ENCODE measurements at places on chromosomes 16 and 17.

DNA sequence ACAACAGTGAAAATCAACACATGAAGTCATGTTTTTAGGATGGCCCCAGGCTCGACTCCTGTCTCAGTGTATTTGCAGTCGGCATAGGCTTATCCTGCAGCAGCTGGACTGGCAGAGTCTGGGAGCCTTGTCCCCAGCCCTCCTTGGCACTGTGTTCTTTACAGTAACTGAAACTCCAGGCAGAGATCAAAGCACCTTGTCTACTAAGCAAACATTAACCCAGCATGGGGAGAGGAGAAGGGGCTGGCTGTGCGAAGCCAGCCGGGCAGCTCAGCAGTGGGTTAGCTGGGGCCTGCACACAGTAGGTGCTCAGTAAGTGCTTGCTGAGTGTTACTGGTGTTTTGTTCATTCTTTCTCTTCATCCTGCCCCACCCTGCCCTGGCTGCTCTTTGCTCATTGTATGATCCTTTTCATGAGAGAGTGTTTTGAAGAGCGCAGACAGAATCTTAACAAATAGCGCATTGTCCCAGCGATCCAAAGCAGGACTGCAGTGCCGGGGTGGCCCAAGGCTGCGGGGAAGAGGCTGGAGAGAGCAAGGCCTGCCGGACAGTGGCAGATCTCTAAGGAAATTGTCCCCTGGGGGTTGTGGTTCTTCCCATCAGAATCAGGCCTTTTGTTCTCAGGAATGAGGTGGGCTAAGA, 23.5 kb upstream of the ITGB4 start:
- no peak for DNase-seq

- DNase-seq, result no peak
Observed at GRCh38 chr16:54027062-54027461, 259.5 kb downstream of the IRX3 start.

DNA sequence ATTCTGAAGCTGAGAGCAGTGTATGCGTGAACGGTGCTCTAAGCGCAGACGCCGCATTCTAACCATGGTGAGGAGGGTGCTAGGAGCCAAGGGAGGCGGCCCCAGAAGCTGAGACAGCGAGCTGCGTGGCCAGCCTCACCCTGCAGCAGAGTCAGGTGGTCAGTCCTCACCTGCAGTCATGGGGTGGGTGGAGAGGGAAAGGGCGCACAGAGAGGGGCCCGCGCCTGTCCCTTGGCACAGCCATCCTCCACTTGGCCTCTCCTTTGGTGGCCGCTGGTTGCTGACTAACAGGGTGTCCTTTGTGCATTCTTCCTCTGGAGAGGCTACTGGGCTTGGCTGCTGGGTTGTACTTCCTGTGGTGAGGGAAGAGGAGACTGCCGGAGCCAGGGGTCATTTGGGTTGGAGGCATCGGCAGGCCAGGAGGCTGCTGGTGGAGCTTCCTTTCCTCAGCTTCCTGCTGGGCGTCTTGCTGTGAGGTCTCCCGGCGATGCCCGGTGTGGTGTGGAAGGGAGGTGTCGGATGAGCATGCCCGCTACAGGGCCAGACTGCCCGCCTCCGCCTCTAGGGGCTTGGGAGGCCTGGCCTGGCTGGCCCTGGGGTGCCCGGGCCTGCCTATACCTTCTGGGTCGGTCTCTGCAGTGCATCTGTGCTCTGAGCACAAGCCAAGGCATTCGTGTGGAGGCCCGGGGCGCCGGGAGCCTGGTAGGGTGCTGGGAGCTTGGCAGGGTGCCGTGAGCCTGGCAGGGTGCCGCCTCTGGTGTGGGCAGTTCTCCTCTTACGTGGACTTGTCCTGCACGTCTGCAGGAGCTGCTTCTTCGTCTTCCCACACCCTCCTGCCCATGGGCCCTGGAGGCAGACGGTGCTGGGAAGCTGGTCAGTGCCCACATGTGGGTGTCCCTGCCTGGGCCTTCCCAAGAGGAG, 17.4 kb downstream of the RNF213 start:
- no peak for DNase-seq

GRCh38 chr17:40480501-40481003, 20.9 kb downstream of the TNS4 start:
- DNase-seq, result peak; percentile 82

DNA sequence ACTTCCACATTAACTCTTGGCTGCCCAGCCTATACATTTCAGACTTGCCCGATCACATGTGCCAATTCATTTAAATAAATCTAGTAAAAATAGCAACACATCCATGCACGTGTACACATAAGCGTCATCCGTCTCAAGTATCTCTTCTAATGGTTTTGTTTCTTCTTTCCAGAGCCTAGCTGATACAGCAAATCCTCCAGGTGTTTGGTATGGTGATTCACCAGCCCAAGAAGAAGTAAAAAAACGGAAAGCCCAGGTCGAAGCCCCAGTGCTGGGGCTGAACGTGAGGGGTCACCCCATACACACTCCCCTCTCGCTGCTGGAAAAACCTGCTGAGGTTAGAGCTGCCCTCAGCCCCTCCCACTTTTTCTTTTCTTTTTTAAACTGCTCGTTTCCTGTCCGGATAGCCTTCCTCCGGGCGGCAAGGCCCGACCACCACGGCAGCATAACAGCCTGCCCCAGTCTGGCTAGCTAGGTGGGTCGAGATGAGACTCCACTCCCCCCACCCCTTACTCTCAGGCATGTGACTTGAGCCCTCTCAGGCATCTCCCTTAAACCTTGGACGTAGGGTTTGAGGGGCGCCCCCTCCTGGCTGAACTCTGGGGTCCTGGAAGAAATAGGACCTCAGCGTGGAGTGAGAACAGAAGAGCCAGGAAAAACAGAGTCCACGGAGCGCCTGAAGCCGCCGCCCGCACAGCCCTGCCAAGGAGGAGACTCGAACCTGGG, 13.9 kb upstream of the OR1F1 start:
- no peak for DNase-seq
